Subcutaneous adipose tissue (tissue), 4 donors: ENCODE measurements at places on chromosomes 5 and 9. TPM values are rescaled to one million over a fixed set of nuclear protein-coding genes. Genes with fewer than 3 reads are reported as not detected.

The FAM78A gene
- total RNA-seq, result 2.6 TPM

The CFAP77 gene
- total RNA-seq, result not detected

The DNAJB5 gene
- total RNA-seq, result 4.0 TPM

The CARTPT gene
- total RNA-seq, result not detected

The NPDC1 gene
- total RNA-seq, result 61.6 TPM

The ELOVL7 gene
- 12.1 TPM for total RNA-seq

The TAF11L10 gene
- total RNA-seq, result not detected

The VPS13A gene
- 37.6 TPM for total RNA-seq

The SPINK7 gene
- not detected for total RNA-seq

The ANXA2R gene
- total RNA-seq, result 6.4 TPM

The PRDM9 gene
- total RNA-seq, result not detected

The SLC6A7 gene
- not detected for total RNA-seq

The PCDHGC3 gene
- 35.4 TPM for total RNA-seq

The CERCAM gene
- 32.2 TPM for total RNA-seq

The OTP gene
- total RNA-seq, result not detected

The DNM1 gene
- 45.5 TPM for total RNA-seq

The DROSHA gene
- total RNA-seq, result 37.9 TPM

The GPR151 gene
- total RNA-seq, result not detected

The MSX2 gene
- total RNA-seq, result 0.66 TPM
